Stimulated activated CD8-positive, alpha-beta memory T cell treated with anti-CD3 and anti-CD28 coated beads, Interleukin-7, amount 100 ng/mL, for 24 hours (primary cell): ENCODE measurements at places on chromosomes 12 and 14.
A peak's percentile ranks its signal among the peaks of the same experiment; 100 is the strongest.

DNA sequence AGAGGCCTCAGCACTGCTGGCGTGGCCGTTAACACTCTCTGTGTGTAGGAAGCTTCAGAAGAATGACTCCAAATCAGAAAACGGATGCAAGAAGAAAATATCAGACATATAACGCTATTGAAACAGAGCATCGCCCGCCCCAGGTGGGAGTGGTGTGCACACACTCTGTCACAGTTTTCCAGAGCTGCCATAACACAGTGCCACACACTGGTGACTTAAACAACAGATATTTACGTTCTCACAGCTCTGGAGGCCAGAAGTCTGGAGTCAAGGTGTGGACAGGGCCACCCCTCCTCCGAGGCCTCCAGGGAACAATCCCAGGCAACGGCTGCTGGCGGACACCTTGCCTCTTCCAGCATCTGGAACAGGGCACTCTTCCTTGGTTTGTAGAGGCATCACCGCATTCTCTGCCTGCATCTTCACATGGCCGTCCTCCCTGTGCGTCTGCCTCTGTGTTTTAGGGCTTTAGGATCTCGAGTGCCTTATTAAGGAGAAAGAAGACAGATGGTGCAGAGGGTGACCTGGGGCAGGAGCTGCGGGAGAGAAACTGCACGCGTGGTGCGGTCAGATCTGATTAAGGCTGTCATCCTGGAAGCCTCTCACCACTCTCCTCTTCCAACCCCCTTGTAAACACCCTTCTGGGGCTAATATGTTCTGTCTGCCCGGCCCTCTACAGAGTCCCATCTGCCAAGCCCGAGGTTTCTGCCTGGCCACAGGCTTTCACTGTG is 141.0 kb downstream of the SLC15A4 start:
- DNase-seq: no peak

GRCh38 chr12:130870442-130871285 is 1.2 kb upstream of the RAN start:
- DNase-seq: peak; percentile 50

DNA sequence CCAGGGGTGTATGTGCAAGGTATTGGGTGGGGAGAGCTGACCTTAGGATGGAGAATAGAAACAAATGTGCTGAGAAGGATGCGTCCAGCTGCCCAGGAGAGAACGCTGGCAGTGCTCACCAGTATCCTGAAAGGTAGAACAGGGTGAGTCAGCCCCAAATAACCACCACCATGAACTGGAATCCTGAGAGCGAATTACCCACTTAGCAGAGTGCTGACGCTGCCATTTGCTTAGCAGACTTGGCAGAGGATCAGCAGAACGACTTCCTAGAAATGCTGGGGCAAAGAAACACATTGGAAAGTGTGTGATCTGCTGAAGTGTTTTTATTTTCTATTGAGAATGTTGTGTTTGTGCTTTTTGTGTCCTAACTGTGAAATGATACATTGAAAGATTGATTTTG is 213.6 kb downstream of the ADGRD1 start:
- no peak for DNase-seq

DNA sequence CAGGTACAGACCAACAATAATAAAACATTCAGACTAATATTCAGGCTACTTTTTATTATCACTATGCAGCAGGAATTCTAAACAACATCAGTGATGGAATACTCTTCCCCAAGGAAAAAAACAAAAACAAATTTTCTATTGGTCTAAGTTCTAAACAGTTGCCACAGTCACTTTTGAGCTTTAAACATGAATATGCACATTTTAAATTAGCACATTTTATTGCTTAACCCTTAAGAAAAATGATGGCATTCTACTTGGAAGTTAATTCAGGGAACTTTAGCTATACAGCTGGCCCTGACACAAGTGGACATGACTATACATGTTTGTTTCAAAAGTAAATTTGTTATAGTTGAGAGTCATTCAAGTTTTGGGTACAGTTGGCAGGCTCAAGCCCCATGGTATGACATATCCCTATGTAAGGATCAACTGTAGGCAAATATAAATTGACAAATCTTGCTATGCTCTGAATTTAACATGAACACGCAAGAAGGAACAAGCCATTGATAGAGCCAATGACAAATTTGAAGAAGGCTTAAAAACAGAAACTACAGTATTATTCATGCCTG is 224.3 kb upstream of the AMIGO2 start:
- no peak for DNase-seq

DNA sequence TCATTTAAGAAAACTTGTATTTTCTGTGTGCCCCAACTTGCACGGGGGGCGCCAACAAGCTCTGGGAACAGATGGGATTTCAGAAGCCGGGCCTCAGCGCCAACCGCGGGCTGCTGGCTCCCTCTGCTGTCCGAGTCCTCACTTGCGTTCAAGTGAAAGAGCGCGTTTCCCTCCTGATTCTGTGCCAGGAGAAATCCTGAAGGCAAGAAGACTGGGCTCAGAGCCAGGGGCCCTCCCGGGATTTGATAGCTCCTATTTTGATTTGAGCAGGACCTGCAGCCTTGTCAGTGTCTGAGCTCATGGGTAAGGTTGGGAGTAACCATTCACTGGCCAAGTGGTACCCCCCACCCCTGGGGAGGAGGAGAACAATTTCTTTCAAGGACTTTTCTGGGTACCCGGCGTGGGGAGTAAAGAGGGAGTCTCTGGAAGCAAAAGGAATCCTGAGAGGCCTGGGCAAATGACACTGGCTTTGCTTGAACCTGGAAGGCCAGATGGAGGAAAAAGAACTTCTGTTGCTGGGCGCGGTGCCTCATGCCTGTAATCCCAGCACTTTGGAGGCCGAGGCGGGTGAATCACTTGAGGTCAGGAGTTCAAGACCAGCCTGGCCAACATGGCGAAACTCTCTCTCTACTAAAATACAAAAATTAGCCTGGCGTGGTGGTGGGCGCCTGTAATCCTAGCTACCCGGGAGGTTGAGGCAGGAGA is 179.0 kb upstream of the RGS6 start:
- DNase-seq: peak; percentile 49

DNA sequence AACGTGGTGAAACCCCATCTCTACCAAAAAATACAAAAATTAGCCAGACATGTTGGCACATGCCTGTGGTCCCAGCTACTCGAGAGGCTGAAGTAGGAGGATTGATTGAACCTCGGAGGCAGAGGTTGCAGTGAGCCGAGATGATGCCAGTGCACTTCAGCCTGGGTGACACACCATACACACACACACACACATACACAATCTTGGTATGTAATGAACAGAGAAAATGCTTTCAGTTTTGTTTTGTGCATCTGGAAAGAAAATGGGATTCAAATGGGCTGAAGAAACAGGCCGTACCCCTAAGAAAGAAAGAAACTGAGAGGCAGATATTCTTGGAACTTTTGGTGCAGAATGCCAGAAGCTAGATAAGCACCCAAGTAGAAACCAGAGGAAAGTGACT is 107.2 kb downstream of the PDE3A start:
- DNase-seq: no peak

GRCh38 chr12:118332511-118332910 is 40.2 kb downstream of the TAOK3 start:
- no peak for DNase-seq

DNA sequence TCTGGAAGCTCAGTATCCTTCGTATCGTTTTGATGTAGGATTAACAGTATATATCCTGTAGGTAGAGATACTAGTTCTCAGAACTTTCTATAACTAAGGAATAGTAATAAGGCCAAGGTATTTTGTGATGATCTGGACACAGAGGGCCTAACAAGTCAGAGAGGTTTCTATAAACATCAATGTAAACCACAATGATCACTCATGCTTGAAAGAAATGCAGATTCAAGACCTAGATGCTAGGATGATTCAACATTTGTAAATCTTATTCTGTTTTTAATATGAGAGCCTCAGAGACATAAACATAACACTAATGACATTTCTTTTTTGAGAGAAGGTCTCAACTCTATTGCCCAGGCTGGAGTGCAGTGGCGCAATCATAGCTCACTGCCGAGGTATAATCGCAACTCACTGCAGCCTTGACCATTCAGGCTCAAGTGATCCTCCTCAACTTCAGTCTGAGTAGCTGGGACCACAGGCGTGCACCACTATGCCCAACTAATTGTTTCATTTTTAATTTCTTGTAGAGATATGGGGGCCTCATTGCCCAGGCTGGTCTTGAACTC is 16.2 kb downstream of the SUPT16H start:
- DNase-seq: no peak

- DNase-seq: no peak
These were observed 5.6 kb upstream of the SPPL3 start for GRCh38 chr12:120909633-120910298.

GRCh38 chr12:16789204-16789790 is 183.3 kb upstream of the LMO3 start:
- DNase-seq: no peak

DNA sequence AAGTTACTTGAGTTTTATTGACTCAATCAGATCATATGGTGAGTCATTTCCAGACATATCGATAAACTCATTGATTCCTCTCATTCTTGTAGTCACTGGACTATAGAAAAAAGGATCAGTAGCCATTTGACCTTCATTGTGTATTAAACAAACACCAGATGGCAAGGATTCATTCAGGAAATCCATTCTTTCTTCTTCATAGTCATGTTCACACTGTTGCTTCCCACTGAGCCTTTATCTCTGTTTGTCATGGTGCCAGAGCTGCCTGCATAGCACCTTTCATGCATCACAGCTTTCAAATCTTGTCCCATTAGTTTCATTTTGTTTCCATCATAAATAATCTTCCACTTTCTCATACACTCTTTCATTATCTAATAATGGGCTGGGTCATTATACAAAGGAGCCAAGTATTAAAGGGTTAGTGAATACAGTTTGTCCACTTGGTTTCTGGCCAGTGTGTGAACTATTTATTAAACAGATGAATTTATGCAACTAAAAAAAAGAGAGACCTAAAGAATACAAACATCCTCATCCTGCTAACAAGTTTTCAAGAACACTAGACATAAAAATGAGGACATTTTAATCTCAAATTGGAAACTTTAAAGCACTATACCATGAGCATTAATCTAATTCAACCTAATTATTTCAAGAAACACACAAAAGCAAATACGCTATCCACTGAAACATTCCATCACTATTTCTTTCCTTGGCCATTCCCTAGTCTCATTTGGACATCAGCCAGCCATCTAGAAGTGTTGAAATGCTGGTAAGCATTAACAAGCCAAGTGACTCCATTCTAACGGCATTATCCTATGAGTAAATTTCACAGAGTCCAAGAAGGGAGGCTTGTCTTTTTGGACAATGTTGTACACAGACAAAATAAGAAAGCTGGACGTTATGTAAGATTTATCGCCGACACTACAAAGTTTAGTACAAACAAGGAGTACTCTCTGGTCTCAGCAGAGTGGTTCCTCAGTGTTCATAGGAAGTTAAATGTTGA is 476.5 kb downstream of the FOXG1 start:
- no peak for DNase-seq

- no peak for DNase-seq
These were observed 440.7 kb downstream of the KCNH5 start for GRCh38 chr14:62604524-62604923.

- DNase-seq: no peak
These were observed 10.7 kb downstream of the LLPH start for GRCh38 chr12:66119870-66120241.

- no peak for DNase-seq
These were observed 194.7 kb upstream of the FAR2 start for GRCh38 chr12:28954333-28954732.

GRCh38 chr12:91188778-91189177 is 6.2 kb upstream of the DCN start:
- DNase-seq: no peak

DNA sequence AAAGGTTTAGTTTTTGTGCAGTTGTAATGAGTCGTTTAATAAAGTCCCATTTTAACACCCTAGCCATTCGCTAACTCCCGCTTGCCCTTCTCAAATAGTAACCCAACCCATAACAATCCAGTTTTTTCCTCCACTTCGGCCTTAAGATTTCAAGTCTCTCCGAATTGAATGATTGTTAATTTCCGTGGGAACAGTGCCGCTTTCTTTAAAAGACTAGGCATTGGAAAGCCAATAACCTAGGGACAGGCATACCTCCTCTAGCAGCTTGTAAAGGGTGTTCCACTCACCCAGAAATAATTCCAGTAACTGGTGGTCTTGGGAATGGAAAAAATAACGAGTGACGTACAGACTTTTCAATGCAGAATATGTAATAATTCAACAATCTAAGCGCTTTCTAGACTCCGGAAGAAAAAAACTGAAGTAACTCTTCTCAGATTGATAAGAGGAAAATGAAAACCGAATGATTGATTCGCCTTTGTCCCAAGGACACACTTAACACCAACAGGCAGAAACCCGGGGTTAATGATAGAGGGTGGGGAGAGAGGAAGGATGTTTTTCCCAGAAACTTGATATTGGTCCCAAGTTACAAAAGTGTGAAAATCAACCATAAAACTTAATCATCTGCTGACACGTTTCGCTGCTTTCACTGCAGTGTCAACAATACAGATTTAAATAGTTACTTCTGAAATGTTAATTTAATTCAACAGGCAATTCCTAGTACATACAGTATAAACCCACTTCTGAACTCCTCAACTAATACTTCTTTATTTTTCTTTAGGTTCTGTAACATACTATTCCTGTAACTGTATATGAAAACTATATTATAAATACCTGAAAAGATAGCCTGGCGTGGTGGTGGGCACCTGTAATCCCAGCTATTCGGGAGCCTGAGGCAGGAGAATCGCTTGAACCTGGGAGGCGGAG is 1.0 kb upstream of the SINHCAF start:
- no peak for DNase-seq

GRCh38 chr12:121827351-121828099 is 23.7 kb downstream of the SETD1B start:
- DNase-seq: no peak

GRCh38 chr14:79833781-79834180 is 377.5 kb downstream of the DIO2 start:
- DNase-seq: no peak

GRCh38 chr12:13227191-13227590 is 30.7 kb downstream of the EMP1 start:
- no peak for DNase-seq

DNA sequence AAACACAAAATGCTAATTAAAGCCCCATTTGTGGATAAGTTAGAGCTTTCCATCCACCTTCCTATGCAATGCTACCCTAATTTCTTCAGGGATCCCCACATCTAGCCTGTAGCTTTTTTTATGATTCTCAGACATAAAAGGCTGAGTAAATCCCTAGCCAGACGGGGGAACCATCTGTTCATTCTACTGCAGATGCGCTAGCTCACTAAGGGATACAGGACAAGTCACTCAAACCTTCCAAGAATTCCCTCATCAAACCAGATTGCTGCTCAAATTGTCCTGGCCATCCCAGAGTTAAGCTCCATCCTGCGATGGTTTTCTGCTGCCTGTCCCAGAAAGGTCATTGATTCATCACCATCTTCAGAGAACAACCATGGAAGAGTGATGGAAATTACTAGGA is 56.7 kb downstream of the MYRFL start:
- DNase-seq: no peak

DNA sequence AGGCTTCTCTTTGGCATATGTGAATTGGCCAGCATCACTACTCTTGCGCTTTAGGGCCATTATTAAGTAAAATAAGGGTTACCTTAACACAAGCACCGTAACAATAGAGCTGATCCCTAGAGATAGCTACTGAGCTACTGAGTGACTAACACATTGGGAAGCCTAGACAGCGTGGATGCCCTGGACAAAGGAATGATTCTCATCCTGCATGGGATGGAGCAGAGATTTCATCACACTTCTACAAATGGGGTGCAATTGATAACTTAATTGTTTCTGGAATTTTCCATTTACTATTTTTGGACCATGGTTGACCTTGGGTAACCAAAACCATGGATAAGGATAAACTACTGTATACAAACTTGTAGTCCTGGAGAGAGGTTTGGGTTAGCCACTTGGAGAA is 57.1 kb downstream of the FBXO34 start:
- DNase-seq: no peak

- DNase-seq: no peak
These were observed 14.1 kb downstream of the FAR2 start for GRCh38 chr12:29163146-29163545.
